CD4-positive, alpha-beta memory T cell (primary cell): ENCODE measurements at places on chromosomes 1 and 21.
A peak's percentile ranks its signal among the peaks of the same experiment; 100 is the strongest.

- DNase-seq = peak; percentile 91
Observed at GRCh38 chr1:26126321-26127084, 14.9 kb downstream of the PDIK1L start.

DNA sequence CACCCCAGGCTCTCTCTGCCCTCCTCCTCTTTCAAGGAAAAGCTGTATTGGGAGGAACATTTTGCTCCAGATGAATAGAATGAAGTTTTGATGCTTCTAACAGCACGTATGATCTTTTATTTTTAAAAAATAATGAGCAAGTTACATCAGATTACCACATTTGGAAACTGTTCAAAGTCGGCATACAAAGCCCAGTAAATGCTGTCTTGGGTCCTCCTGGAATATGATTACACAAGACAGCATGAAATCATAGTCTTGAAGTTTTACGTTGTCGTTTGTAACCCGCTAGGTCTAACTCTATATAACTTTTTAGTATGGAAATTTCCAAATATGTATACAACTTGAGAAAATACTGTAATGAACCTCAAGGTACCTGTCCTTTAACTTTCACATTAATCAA, 385.6 kb downstream of the HLX start:
- no peak for DNase-seq

DNA sequence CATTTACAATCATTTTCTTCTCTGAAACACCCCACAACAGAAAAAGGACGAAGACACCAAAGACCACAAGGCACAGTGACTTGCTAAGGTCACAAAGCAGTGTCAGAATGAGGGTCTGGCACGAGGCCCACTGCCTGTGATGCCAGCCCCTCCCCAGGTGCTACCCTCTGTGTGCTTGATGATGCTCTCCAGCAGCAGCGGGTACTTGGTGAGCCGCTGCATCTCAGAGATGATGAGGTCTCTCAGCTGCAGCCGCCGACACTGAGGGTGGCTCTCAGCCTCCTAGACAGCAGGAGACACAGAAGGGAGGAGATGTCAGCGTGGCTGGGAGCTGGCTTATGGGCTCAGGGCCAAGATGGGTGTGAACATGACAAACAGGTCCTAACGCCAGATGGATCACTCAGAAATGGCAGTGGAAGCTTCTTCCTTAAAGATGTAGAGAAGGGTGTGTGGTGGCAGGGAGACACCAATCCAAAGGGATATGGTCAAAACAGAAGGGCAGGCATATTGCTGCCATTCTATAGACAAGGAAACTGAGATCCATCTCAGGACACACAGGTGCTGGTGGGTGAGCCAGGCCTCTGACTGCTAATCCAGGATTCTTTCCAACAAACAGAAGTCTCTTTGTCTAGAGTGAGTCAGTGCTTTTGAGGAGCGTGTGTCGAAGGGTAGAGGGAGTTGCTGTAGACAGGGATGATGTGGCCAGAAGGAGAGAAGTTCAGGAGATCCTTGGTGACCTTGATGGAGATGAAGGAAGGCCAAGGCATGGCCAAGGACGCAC, 25.6 kb downstream of the LRRC71 start:
- DNase-seq = no peak

GRCh38 chr1:16721871-16722641, 18.3 kb upstream of the RNU1-4 start:
- no peak for DNase-seq

DNA sequence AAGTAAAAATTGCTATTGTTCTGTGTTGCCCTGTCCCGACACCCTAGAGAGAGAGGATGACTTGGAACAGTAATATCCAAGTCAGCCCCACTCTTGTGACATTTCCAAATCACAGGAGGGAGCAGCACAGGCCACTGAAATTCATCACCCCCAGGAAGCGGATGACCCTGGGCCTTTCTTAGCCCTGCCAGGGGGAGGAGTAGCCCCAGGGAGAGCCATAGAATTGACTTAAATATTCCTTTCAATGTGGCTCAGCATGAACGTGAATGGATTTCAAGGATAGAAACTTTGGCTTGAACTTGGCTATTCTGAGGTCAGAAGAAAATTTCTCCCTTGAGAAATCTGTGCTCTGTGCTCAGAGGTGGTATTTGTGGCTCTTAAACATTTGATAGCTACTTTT, 80.6 kb downstream of the CENPF start:
- no peak for DNase-seq

GRCh38 chr1:22711071-22711470, 432 bp downstream of the EPHB2 start:
- DNase-seq = no peak

- DNase-seq = no peak
Observed at GRCh38 chr1:155339515-155340097, 18.9 kb downstream of the RUSC1 start.

DNA sequence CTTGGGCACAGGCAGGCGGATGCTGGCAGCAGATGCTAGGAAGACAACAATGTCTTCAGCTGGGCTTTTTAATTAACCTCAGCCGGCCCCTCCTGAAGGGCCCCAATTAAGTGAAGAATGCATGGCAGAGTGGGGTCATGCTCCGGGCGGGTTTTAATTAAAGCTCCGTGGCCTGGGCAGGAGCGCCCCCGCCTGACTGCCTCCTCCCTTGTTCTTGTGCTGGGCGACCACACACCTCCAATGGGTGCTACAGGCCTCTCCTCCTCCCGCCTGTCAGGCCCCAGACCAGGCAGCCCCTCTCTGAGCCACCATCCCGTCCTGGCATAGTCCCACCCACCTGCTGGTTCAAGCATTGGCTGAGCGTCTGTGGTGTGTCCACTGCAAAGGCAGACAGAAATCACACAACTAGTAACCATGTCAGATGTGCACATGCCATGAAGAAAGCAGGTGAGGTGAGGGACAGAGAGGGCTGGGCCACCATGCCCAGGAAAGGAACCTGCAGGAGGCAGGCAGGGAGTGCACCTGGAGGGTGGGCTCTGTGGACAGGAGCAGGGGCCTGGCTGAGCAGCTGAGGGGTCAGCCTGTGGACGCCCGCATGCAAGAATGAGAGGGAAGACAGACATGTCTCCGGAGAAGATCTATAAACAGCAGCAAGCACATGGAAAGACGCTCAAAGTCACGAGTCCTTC, 8.5 kb upstream of the ARF1 start:
- DNase-seq = no peak

DNA sequence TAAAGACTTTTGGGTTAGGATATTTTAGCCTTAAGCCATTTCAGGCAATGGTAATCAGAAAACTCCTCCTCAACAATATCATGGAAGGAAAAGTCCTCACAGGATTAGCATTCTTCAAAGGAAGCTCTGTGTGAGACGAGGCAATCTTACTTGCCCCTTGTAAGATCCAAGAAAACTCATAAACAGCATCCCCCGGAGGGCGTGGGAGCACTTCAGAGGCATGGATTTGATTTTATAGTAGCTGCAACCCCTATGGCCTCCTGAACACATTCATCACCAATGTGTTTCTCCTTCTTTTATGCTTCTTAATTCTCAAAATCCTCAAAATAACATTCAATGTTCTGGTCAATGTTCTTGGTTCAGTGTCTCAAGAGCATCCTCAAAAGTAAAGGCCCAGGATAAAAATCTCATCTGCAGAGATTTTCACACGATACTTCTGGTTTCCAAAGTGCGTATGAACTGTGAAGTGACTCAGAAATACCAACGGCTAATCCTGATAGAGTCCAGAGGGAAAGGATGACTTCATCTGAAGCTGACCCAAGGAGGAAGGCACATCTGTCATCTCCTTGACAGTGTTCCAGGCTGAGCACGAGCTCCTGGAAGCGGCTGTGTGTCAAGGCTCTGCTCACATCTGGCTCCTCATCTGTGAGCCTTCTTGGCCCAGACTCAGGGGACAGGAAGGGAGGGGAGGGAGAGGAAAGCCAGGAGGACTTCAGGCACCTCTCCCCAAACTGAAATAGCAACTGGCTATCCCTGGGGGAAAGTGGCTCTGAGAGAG, 49.3 kb upstream of the PSEN2 start:
- no peak for DNase-seq

- no peak for DNase-seq
Observed at GRCh38 chr21:26099610-26100219, 70.9 kb downstream of the APP start.

- DNase-seq = no peak
Observed at GRCh38 chr1:217230412-217230811, 400.5 kb downstream of the GPATCH2 start.

GRCh38 chr1:7402548-7402850, 368.6 kb upstream of the VAMP3 start:
- no peak for DNase-seq
